ENCODE measurements at places on chromosomes 5 and 9.

DNA sequence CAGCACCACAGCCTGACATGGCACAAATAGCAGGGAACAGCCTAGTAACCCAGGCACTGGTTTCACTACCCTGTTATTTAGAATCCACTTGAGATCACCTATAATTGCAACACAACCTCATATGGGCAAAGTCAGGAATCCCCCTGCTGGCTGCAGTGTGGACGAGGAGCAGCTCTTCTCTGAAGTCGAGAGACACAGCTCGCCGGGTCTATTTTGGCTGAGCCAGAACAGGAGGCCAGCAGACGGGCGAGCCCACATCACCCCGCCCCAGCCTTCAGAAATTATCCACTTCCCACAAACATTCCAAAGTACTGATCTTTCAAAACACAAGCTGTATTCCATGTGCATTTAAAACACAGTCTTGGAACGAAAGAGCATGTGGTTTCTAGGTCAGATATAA, 179.0 kb downstream of the ROR2 start:
- no peak for DNase-seq

DNA sequence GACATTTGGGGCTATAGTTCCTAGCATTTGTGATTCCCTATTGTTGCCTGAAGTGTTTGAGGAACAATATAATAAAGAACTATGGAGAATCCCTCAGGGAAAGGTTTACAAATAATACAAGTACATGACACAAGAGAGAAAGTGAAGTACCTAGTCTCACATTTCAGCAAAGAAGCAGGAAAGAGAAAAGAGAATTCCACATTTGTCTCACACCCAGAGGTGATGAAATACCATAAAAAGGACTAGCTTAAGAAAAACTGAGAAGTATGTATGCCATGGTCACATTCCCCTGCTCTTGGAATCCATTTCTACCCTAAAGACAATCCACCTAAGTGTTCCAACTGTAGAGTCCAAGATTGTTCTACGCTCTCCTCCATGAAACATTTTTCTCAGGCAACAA, 79.0 kb upstream of the TARS1 start:
- no peak for DNase-seq

- no peak for DNase-seq
These were observed 7.0 kb downstream of the SARDH start for GRCh38 chr9:133730994-133731715.

- DNase-seq: peak; percentile 68
These were observed 998.8 kb downstream of the MAT2B start for GRCh38 chr5:164504141-164504772.

- no peak for DNase-seq
These were observed 222.3 kb downstream of the PBX3 start for GRCh38 chr9:125969462-125969861.

- DNase-seq: no peak
These were observed 55.3 kb downstream of the WNK2 start for GRCh38 chr9:93238953-93239925.

DNA sequence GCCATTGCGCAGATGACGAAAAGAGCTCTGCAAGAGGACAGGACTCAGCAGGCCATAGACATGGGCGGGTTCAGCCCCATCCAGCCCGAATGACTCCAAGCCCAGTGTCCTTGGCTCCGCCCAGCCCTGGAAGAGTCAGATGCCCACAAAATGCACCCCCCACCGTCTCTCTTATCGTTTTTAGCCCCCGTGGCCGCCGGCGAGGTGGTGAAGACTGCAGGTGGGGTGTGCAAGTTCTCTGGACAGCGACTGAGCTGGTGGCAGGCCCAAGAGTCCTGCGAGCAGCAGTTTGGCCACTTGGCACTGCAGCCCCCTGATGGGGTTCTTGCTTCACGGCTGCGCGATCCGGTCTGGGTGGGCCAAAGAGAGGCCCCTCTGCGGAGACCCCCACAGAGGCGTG, 2.1 kb downstream of the ADGRD2 start:
- DNase-seq: no peak

DNA sequence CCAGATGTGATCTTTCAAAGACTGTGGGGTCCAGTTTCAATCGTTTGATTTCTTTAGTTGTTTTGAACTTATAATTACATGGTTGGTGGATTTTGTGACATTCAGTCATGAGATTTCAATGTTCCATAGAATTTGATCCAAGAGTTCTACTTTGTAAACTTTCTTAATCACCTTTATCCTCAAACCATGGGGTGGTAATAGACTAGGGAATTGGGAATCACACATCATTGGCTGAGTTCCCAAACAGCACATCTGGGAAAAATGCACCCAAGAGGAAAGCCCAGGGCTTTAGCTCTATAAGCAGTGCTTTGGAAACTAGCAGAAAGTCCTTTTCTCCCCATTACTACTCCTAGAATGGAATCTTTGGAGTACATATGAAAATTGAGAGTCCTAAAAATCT, 177.6 kb downstream of the NNT start:
- no peak for DNase-seq

- no peak for DNase-seq
These were observed 23.8 kb downstream of the ANXA2R start for GRCh38 chr5:43016217-43016779.

- DNase-seq: no peak
These were observed 15.0 kb upstream of the C5orf58 start for GRCh38 chr5:170217831-170218230.

DNA sequence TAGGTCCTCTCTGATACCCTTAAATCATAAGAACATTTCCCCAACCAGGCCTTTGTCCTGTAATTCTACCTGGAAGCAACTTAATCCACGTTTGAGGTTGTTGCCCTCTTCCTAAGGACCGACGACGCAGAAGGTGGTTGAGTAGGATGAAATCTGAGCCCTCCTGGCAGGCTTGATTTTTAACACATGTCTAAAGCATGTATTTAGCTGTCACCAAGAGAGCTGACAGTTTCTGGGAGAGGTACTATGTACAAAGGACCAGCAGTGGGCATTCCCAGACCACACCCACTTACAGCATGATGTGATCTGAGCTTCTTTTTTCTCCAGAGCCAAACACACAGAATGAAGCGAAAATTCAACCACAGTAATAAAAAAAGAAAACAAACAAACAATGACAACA, 260.9 kb downstream of the SH3GL2 start:
- DNase-seq: no peak

GRCh38 chr5:126416266-126416925, 6.8 kb upstream of the GRAMD2B start:
- no peak for DNase-seq

DNA sequence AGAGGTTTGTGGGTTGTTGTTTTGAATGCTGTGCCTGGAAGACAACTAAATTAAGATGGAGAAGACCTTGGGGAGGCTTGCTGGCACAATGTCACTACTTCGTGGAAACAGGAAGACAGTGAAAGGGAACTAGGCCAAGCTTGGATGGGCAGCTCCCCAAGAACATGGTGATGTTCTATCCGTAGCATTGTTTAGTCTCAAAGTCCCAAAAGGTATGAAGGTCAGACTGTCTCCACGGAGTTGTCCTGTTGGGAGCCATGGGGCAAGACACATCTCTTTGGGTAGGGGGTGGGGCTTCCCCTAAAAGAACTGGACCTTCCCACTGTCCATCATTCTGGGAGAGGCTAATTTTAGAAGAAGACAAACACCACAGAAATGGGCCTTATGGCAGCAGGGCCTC, 140.5 kb downstream of the ENTREP1 start:
- DNase-seq: no peak

- no peak for DNase-seq
These were observed 20.3 kb upstream of the TENT4A start for GRCh38 chr5:6692906-6693305.

GRCh38 chr5:113212244-113212920, 222.4 kb downstream of the TSSK1B start:
- DNase-seq: peak; percentile 59

- no peak for DNase-seq
These were observed 117.1 kb upstream of the ZNF462 start for GRCh38 chr9:106745876-106746275.

GRCh38 chr5:169265888-169266287, 35.1 kb downstream of the SLIT3 start:
- no peak for DNase-seq

- DNase-seq: no peak
These were observed 8.2 kb downstream of the SH3GL2 start for GRCh38 chr9:17587113-17587512.

DNA sequence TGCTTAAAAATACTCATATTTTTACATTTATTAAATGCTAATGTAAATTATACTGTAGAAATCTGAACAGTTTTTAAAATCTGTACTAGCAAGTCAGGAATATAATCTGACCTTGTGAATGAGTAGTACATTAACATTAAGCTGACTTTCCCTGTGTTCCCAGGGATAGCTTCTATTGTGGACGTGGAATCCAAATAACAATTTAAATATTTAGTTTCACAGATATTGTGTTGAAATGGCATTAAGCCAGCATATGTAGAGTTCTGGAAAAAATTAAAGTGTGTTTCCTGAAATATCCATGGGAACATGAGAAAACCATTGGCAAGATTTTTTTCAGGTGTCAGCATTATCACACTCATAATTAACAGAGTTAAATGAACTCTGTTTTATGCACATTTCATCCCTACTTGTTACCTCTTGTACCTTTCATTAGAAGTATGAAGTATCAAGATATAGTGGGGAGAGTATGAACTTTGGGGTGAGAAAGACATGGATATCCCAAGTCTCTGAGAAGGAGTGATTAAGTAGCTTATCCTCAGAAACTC, 5.7 kb downstream of the RABGAP1 start:
- DNase-seq: no peak

DNA sequence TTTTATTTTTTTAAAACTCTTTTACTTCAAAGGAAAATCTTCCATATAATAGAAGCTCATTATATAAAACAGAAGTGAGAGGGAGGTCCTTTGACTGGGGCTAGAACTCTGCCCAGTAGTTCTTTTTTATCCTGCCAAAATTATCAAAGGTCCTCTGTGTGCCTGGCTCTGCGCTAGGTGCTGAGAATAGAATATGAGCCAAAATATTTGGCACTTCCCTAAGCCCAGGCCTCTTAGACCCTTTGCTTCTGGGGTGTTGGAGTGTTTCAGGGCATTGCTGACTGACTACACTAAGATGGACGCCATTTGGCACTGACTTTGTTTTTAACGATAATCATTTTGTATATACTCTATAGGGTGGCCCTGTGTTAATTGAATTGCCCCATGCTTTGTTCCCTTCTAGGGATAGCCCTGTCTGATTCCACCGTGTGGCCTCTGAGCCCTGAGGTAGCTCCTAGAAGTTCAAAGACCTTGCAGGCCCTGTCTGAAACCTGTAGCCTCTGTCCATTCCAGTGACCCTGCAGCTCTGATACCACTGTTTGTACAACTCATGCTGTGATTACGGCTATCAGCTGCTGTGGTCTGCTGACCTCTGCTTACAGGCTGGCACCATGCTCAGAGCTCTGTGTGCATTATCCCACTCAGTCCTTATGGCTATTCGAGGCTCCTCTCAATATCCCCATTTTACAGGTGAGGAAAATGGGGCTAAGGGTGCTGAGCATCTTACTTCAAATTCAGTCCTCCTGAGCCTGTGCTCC, 84.3 kb upstream of the SHB start:
- no peak for DNase-seq

DNA sequence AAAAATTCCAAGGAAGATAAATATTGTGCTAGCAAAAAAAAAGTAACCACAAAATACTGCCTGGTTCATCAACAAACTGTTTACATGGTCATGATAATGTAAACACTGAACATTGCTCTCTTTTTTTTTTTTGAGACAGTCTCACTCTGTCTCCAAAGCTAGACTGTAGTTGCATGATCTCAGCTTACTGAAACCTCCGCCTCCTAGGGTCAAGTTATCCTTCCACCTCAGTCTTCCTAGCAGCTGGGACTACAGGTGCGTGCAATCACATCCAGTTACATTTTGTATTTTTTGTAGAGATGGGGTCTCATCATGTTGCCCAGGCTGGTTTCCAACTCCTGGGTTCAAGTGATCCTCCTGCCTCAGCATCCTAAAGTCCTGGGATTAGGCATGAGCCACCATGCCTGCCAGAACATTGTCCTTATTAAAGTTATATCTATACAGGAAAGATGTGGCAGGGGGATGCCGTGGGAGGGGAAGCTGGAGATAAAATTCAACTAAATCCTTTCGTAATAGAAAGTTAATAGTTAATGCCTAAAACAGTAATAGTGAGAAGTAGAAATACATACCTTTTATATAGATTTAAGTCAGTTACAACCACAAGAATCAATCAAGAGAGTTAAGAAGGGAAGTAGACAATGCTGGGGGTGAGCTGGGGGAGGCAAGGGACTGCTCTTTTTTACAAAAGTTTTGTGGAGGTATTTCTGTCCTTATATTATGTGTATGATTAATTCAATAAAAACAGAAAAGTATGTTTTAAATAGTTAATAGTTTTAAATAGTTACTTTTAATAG, 52.3 kb downstream of the RGMB start:
- no peak for DNase-seq

- no peak for DNase-seq
These were observed 70.1 kb downstream of the WNK2 start for GRCh38 chr9:93254061-93254481.

DNA sequence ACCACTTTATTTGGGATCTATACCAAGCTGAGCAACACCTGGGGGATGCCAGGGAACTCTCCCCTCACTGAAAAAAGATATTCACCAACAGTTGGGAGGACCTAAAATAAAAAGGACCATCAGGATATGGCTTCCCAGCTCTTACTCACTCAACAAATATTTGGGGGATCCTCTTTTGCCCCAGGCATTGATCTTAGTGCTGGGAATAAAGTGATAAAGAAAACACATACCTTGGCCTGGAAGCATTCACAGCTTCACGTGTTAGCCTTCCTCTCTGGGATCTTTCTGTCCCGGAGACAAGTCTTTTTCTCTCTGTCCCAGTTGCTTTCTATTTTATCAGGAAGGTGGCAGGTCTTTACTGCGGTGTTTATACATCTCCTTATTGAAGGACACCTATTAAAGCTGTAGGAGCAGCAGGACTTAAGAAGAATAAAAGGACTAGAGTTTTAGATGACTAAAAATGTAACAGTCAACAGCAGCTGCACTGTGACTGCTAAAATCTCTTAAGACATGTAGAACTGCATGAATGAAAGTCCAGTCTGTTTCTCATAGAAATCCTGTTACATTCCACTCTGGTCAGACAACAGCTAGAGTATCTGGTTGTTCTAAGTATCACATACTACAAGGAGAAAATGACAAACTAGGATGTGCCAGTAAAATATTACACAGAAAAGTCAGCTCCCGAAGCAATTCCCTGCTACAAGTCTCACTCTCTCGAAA, 90.0 kb upstream of the ITGA2 start:
- no peak for DNase-seq

Data from foreskin melanocyte (primary cell).